Fibroblast of villous mesenchyme (primary cell): ENCODE measurements at places on chromosomes 6 and 20. TPM values are rescaled to one million over a fixed set of nuclear protein-coding genes. Genes with fewer than 3 reads are reported as not detected.

PRSS35 gene
- total RNA-seq = 5.2 and 15.1 TPM in 2 replicates

OSBPL2 gene
- 27.7 and 36.7 TPM in 2 replicates for total RNA-seq

GTPBP2 gene
- 50.1 and 69.9 TPM in 2 replicates for total RNA-seq

TAAR8 gene
- total RNA-seq = not detected in 2 replicates

FAM184A gene
- total RNA-seq = under 0.01 TPM in 2 replicates

COL9A1 gene
- not detected in 2 replicates for total RNA-seq

ADGRF5 gene
- 0.86 and 6.1 TPM in 2 replicates for total RNA-seq

ZKSCAN3 gene
- 3.2 and 4.7 TPM in 2 replicates for total RNA-seq

TRIM40 gene
- not detected in 2 replicates for total RNA-seq

KCNK17 gene
- total RNA-seq = not detected in 2 replicates

HAO1 gene
- not detected in 2 replicates for total RNA-seq
